ENCODE measurements at places on chromosomes 5 and 9.

DNA sequence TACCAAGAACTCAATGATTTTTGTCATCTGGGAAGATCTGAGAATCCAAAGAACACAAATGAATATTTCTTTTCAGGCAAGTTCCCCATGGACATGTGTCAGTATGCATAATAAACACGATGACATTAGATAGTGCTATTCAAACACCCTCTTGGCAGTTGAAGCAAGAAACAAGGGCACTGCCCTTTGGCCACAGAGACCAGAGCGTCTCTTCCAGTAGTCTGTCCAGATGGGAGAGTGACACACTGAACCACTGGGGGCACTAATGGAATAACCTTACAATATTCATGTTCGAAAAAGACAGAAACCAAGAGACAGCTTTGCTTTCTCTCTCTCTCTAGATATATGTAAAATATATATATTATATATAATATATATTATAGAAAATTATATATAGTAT lies 301.9 kb downstream of the CTNND2 start:
- DNase-seq = peak; percentile 54

- no peak for DNase-seq
These were observed 103.5 kb downstream of the MAMDC2 start for GRCh38 chr9:70147196-70147595.

- no peak for DNase-seq
These were observed 170.1 kb upstream of the PITX1 start for GRCh38 chr5:135204151-135204600.

- DNase-seq = no peak
These were observed 17.8 kb upstream of the SLC12A7 start for GRCh38 chr5:1129711-1130055.

DNA sequence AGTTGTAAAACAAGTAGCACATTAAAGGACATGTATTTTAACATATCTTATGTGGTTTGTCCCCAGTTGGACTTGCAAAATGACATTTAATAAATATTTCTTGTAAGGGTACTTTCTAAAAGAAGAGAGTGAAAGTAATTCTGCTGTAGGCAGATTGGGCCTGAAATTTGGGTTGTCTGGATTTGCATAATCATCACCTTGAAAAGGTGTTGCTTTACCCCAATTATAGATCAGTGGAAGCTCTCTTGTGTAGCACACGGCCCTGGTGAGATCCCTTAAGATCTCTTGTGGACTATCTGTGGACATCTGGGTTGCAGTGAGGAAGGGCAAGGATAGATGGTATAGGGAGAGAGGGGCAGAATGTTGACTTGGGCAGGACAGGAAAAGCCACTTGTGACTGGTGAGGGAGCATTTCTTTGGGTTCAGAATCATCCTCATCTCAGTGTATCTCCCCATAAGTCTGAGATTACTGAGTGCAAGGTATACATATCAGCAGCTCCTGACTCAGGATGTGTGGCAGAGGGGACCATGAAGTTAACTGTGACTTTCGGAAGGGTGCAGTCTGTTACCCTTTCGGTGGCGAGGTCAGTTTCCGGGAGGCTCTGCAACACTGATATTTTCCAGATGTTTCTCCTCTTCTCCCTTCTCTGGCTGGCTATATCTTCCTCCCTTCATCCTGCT lies 2.0 kb upstream of the TNFAIP8 start:
- DNase-seq = no peak

GRCh38 chr5:127094161-127094814 lies 21.0 kb upstream of the C5orf63 start:
- no peak for DNase-seq

DNA sequence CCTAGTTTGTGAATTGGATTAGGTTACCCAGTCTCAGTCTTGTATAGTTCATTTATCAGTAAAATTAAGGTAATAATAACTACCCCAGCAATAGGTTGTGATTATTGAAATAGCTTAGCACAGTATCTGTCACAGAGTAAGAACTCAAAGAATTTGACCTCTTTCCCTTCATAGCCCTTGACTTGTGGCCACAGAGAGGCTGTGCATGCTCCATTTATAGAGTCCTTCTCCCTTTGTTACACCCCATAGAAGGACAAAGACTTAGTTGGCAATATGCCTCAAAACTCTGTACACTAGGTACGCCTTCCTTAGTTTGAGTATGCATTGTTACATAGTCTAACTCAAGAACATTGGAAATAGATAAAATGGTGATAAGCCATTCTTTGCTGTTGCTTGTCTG lies 257.2 kb downstream of the KCTD16 start:
- DNase-seq = no peak

DNA sequence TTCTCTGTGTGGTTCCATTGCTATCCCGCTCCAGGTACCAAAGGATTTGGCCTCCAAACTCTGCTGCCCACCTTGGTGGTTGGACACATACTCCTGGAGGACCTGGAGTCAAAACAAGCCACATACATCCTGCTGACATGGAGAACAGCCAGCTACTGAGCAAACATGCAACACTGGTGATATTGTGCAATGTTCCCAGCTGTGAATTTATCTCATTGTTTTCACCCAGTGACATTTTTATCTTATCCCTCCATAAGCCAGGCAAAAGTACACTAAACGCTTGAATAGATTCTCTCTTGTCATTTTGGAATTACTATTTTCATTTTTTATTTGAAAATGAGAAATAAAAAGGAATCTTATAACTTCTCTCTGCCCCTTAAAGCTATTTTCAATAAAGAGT lies 11.1 kb upstream of the CTSL start:
- no peak for DNase-seq

DNA sequence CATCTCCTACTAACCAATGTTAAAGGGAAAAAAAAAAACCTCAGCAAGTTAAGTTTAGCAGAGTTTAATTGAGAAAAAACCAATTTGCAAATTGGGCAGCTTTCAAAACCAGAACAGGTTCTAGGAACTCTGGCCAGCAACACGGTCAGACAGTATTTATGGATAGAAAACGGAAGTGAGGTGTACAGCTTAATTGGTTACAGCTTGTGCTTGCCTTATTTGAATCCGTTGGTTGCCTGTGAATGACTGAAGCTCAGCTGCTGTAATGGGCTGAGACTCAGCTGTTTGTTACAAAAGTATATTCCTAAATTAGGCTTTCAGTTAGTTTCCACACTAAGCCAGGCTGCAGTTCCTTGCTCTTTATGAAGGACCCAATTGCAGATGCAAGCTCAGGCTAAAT lies 217.0 kb downstream of the SREK1 start:
- no peak for DNase-seq

GRCh38 chr5:36237751-36238150 lies 4.0 kb downstream of the NADK2 start:
- DNase-seq = no peak

All from caudate nucleus (tissue), 63 donors.